ENCODE measurements at places on chromosomes 3 and 15.

- peak; percentile 10 for DNase-seq
Measured at GRCh38 chr15:55494931-55495330, 13.1 kb downstream of the DNAAF4 start.

- no peak for DNase-seq
Measured at GRCh38 chr3:117989982-117990381, 1044.7 kb downstream of the IGSF11 start.

GRCh38 chr3:129529436-129530210, 1.2 kb downstream of the RHO start:
- DNase-seq: no peak

- no peak for DNase-seq
Measured at GRCh38 chr15:89307791-89308190, 26.8 kb downstream of the POLG start.

GRCh38 chr3:123652342-123652984, 67.6 kb upstream of the HACD2 start:
- DNase-seq: peak; percentile 15

DNA sequence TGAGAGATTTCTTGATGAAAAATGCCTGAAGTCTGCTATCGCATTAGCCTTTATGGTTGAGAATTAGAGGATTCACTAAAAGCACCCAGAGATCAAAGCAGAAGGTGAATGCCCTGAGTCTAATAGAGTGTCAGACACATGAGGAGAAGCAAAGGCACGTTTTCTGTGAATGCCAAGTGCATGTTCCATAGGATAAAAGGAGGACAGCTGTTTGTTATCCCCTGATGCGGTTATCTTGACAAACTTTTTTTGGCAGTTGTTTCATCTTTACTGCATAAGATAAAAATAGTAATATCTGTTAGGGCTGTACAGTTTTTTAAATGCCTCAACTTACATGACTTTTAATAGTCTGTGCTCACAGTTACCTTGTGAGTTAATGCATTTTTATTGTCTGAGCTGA, 65.3 kb upstream of the CD96 start:
- no peak for DNase-seq

DNA sequence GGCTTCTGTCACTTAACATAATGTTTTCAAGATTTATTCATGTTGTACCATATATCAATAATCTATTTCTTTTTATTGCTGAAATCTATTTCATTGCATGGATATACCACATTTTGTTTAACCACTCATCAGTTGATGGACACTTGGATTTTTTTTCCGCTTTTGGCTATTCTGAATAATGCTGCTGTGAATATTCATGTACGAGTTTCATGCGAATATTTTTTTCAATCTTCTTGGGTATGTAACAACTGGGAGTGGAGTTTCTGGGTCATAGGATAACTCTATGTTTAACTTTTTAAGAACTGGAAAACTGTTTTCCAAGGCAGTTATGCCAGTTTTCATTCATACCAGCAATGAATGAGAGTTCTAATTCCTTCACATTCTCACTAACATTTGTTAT, 21.7 kb upstream of the GPR160 start:
- DNase-seq: no peak

DNA sequence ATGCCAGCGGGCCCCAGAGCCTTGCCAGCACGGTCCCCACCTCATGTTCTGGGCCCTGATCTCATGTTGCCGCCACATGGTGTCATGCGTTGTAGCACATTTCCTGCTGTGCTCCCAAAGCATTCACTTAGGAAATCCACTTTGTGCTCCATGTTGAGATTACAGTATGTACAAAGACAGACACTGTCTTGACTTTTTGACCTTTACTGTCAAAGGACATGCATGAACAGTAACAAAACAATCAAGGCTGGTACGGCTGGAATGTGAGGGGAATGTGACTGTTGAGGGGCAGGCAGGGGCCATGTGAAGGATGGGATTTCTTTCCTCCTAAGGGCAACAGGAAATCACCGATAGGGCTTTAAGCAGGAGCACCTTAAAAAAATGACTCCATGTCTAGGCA, 53.3 kb upstream of the RPL32 start:
- no peak for DNase-seq

- no peak for DNase-seq
Measured at GRCh38 chr15:65986416-65986815, 117.1 kb downstream of the RAB11A start.

- no peak for DNase-seq
Measured at GRCh38 chr3:24863215-24863614, 368.6 kb upstream of the THRB start.

GRCh38 chr3:61910732-61911131, 349.4 kb downstream of the PTPRG start:
- DNase-seq: no peak

DNA sequence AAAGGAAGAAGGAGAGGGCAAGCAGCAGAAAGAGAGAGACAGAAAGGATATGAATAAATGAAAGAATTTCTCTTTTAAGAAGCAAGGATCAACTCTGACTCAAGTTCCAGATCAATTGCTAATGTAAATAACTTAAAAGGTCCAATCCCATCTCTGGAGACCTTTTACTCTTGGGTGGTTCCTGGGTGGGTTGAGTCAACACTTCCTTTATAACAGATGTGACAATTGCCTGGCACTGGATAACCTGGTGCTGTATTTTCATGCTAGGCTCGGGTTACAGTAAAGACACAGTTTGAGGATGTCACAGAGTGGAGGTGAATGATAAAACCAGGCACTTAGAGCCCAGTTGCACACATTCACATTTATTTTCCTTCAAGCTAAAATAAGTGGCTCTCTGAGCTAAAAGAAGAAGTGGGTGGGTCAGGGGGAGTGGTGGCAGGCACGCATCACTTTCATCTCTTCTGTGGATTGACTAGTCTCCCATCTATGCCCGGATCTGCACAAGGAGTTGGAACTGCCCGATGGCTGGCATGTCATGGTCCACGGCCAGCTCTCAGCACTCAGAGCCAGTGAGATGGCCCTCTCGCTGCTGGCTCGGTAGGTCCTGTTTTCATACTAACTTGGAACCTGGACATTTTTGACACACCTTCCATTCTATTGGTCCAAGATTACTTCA, 465.8 kb downstream of the FOXP1 start:
- no peak for DNase-seq

DNA sequence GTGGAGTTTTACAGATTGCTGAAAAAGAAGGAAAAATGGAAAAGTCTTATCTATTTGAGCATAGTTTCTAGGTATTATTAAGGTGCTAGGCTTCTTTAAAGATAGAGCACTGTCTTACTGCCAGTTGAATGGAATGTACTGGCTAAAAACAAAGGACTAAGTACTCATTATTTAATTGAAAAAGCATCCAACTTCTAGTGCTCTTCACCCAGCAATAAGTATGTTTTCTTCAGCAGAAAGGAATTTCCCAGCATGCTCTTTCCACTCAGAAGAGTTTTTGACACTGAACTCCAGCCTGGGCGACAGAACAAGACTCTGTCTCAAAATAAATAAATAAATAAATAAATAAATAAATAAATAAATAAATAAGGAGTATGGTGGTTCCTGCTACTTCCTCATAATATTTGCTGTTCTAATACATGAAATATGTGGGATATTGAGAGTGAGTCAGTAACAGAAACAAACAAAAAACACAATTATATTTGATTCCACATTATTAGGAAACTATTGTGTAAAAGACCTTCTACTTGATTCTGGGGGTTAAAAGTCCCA, 70.6 kb downstream of the ATP13A4 start:
- no peak for DNase-seq

DNA sequence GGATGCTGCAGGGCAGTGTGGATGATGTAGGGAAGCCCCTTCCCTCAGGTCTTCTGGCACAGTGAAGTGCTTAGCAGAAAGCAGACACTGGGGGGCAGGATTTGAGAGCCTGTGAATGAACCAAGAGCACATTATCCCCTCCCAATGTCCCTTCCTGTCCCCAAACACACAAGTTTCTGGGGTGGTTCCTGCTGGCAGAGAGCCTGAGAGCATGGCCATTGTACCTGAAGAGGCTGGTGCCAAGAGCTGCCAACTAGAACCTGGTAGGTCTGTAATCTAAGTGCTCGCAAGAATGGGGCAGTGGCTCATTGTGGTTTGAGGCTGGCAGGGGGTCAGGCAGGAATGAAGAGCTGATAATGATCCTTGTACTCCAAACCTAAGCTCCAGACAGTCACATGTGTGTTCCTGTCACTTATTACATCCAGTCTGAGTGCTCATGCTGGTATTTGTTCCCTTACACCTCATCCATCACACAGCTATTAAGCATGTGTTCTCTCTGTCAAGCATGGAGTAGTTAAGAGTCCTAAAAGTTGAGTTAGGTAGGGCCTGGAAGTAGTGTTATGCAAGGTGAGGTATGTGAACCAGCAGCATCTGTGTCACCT, 6.7 kb upstream of the CCR1 start:
- DNase-seq: no peak

- no peak for DNase-seq
Measured at GRCh38 chr15:66849393-66849745, 147.3 kb downstream of the SMAD6 start.

DNA sequence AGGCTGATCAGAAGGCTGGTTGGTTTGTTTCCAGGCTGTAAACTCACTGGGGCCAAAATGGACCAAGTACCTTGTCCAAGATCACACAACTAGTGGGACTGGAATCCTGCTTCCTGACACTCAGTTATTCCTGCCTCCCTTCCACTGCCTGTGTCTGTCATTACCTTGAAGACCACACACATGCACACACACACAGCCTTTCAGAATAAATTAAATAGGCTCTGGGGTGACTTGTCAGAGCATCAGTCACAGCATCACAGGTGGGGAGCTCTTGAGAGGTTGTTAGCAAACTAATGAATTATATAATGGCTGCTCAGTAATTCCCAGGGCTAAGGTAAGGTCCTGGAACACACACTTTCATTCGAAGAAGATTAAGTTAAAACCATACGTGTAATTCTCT, 231.8 kb downstream of the UACA start:
- no peak for DNase-seq

- no peak for DNase-seq
Measured at GRCh38 chr3:39407259-39407629, 724 bp downstream of the RPSA start.

- no peak for DNase-seq
Measured at GRCh38 chr15:98422130-98422478, 226.2 kb upstream of the IGF1R start.

DNA sequence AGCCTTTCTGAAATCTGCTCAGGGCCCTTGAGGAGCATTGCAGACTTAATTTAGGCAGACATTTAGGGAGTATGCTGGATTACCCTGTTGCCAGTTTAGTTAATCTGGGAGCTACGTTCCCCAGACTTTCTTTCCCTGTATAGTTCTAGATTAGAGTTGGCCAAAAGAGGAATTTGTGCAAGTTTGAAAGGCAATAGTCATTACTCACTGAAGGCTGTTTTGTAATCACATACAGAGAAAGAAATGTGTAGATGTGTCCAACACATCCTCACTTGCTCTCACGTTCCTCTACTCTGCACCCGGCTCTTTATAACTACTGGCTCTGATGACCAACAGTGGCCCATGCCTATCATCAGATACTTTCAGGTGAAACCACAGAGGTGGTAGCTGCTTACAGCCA, 24.2 kb downstream of the MASP1 start:
- DNase-seq: no peak

- no peak for DNase-seq
Measured at GRCh38 chr3:55704521-55704920, 217.4 kb upstream of the WNT5A start.

- no peak for DNase-seq
Measured at GRCh38 chr3:435161-435560, 238.6 kb downstream of the CHL1 start.

GRCh38 chr3:108835101-108835500, 12.5 kb downstream of the TRAT1 start:
- DNase-seq: peak; percentile 84

- no peak for DNase-seq
Measured at GRCh38 chr3:29409409-29409808, 128.5 kb downstream of the RBMS3 start.

GRCh38 chr3:3178498-3179328, 778 bp downstream of the CRBN start:
- no peak for DNase-seq

DNA sequence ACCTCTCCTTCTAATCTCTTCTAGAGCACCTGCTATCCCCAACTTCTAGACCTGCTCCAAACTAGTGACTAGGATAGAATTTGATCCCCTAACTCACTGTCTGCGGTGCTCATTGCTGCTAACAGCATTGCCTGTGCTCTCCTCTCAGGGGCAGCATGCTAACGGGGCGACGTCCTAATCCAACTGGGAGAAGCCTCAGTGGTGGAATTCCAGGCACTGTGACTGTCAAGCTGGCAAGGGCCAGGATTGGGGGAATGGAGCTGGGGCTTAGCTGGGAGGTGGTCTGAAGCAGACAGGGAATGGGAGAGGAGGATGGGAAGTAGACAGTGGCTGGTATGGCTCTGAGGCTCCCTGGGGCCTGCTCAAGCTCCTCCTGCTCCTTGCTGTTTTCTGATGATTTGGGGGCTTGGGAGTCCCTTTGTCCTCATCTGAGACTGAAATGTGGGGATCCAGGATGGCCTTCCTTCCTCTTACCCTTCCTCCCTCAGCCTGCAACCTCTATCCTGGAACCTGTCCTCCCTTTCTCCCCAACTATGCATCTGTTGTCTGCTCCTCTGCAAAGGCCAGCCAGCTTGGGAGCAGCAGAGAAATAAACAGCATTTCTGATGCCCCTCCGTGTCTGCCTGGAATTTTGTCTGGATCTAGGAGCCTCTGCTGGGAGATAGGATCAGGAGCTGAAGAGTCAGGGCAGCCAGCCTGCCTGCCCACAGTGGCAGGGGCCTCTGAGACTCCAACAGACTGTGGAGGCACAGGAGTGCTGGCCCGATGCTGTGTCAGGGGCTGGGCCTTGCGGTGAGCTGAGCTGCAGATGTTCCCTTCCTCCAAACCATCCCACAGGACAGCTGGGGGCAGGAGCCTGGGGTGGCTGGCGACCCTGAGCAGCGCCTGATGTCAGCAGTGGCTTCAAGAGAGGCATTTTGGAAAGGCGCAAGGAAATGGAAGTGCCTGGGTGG, 3.0 kb downstream of the ISLR start:
- DNase-seq: no peak

DNA sequence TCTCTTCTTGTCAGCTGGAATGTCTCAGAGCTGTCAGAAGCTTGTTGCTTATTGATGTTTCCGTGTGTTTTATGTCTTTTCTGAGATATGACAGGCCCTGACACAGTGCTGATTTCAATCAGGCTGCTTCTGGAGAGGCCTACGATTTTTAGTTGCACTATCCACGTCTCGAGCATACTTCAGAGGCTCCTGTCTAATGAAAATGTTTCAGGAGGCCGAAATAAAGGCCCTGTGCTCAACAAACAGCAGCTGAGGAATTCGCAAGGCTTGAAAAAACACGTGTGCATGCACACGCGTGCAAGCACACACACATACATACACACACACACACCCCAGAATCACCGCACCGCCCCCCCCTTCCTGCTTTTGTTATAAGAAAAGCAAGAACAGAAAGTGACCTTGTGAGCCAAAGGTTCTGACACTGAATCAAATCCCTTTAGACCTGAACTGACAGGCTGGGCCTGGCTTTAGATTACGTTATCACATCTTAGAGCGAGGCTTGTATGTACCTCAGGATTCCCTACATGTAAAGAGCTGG, 296.6 kb downstream of the NR2F2 start:
- no peak for DNase-seq

GRCh38 chr3:113097960-113098447, 107.2 kb downstream of the GTPBP8 start:
- no peak for DNase-seq

- DNase-seq: no peak
Measured at GRCh38 chr3:156353563-156353962, 201.4 kb downstream of the SSR3 start.

GRCh38 chr3:180274536-180274935, 237.8 kb upstream of the PEX5L start:
- no peak for DNase-seq
